ENCODE measurements at places on chromosomes 5 and 9.

DNA sequence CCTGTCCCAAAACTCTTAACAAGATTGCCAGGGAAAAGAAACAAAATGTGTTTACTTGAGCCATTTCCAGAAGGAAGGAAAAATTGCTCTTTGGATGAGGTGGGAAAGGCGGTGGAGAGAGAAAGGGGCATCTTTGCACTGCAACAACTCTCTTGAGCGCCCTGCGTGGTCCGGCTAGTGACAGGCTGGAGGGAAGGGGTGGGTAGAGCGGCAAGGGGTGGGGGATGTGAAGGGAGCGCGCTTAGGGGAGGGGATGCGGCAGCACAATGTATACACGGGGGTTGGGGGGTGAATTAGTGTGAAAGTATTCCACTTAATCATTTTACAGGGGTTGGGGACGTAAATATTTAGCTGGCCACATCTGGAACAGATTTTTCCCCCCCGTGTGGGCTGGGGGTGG is 1.3 kb downstream of the FGF10 start:
- DNase-seq, result no peak

DNA sequence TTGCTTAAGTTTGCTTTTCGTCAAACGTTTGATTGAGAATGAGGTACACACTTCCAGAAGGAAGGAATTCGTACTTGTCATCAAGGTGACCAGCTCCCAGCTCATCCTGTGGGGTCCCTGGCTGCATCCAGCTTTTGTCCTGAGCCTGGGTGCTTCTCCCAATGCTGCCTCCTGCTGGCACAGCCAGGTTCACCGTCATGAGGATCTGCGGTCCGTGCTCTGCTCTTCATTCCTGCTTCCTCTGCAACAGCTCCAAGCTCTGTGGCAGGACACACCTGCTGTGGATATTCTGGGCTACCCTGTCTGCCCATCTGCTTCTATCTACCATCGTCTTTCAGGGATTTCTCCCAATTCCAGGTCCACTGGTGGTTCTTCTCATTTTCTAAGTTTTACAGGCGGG is 13.3 kb upstream of the UBE2QL1 start:
- DNase-seq, result no peak

GRCh38 chr9:137720571-137721110 is 101.8 kb downstream of the EHMT1 start:
- DNase-seq, result no peak

GRCh38 chr5:51039424-51040329 is 343.6 kb upstream of the ISL1 start:
- DNase-seq, result no peak

DNA sequence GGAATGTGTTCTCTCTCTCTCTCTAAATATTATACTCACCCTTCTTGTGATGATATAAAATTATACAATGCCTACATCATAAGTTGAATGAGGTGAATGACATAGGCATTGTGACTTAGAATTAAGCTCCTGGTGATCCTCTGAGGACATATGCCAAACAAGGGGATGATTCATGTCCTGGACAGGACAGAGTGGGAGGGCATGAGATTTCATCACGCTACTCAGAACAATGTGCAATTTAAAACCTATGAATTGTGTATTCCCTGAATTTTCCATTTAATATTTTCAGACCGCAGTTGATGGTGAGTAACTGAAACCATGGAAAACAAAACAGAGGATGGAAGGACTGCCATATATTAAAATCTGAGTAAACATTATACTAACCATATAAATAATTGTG is 782.2 kb upstream of the NUDT12 start:
- DNase-seq, result no peak

DNA sequence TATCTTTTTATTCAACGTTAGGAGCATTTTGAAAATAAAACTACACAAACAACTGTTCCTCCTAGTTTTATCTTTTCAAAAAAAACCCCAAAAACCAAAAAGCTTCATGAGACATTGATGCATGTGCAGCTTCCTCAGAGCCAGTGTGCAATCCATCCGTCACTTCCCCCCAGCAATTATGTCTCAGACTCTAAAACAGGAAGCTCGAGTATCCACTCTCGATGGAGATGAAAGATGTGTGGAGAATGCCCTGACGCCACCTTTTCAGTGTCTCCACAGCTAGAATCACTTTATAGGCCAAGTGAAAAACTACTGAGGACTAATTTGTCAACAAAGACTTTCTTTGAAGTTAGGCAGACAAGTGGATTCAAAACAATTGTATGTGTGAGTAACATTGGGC is 408.9 kb upstream of the SMARCA2 start:
- DNase-seq, result no peak

DNA sequence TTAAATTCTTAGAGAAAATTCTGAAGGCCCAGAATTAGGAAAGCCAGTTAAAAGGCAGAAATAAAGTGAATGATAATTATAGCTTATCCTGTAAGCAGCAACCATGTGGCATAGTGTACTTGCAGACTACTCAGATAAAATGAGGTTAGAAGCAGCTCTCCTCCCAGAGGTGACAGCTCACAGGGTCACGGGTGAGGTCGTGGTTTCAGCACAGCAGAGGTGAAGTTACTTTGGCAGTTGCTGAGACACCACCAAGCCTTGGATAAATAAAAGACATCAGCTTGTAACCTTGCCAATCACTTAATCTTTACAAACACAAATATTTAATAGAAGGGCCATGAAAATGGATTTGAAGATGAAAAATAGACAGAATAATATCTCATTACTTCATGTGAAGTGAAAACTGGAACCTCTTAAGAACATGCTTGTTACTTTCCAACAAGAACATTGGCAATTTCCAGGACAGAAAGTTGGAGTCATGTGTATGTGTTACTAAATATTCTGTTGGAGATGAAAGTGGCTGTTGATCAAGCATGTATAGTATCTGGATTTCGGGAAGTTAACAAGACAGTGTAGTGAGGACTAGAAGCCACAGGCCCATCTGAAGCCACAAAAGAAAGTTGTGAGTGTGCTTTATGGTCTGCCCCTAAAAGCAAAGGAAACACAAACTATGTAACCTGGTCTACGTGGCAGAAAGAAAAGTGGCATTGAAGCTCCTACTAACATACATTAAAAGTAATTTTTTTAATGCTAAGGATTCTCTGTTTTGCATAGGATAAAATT is 134.4 kb downstream of the ERCC6L2 start:
- DNase-seq, result no peak

GRCh38 chr5:38719916-38720315 is 125.9 kb upstream of the OSMR start:
- DNase-seq, result no peak

GRCh38 chr5:127518319-127518621 is 830 bp downstream of the PRRC1 start:
- DNase-seq, result no peak

DNA sequence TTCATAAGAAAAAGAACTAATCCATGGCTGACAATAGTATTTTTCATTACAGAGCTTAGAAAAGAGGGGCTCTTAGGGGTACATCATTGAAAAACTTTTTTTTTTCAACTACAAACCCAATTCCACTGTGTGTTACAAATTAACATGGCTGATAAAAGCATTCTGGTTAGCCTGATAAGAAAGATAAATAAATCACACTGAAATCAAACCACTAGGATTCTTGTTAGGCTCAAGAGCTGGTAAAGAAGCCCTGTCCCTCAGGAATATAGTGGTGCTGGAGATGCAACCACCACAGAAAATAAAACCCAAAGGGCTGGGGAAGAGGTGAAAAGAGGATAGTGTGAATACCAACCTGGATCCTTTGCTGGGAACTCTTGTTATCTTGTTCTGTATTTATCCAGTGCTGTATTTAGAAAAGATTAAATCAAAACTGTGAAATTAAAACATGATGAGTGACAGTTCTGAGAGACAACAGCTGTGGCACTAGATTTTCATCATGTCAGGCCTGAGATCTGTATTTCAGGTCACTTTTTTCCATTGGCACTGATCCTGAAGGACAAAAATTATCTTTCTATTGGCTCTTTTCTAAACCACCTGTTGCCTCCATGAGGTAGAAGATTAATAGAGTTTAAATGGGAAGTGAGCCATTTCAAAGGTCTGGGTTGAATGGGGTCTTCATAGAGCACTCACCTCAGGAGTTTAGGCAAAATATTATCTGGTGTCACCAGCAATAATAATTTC is 118.6 kb downstream of the ARRDC3 start:
- DNase-seq, result no peak

- DNase-seq, result no peak
Measured at GRCh38 chr5:113552137-113552536, 38.6 kb downstream of the YTHDC2 start.

GRCh38 chr9:105286098-105286497 is 41.6 kb downstream of the SLC44A1 start:
- no peak for DNase-seq

DNA sequence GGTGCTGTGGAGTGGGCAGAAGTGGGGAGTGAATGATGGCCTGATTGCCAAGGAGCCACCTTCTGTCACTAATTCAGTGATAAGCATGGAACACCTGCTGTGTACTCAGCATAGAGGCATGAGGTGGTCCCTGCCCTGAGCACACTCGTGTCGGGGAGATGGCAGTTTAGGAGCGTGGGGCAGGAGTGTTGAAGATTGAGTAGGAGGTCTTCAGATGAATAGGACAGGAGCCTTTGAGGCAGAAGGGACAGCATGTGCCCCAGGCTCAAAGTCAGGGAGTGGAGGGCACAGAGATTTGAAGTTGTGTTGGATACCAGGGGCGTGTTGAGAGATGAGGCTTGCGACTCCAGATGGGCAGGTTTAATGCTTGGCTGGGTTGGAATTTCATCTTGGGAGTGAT is 55.0 kb downstream of the ZNF618 start:
- DNase-seq, result no peak

DNA sequence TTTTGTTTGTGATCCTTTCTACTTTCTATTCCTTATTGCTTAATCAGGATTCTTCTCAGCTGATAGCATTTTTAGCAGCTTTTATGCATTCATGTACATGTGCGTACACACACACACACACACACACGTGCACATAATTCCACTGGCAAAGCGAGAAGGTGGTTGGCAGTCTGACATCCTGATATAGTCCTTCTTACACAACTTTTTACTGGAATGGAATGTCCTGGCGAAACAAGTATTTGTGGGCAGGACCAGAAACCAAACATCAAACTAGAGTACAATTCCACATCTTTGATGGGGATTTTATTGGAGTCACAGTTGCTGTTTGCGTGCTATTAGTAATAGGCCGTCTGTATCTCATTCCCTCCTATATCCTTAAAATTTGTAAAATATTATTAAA is 356.5 kb downstream of the CCDC171 start:
- DNase-seq, result no peak

GRCh38 chr9:100602342-100602801 is 24.5 kb downstream of the CAVIN4 start:
- no peak for DNase-seq

DNA sequence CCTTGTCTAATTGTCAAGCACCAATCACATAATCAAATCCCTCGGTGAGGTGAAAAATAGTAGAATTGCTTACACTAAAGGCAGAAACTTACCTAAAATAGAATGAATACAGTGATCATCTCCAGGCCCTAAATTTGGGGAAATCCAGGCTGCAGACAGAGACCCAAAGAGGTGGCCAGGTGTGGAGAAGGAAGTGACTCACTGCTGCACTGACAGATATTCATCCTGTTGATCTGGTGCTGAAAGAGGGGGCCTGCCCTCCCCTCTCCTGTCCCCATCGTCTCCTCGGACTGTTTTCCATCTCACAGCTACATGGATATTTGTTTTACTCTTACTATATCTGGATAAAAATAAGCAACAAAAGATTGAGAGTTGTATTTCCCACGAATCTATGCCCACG is 15.9 kb downstream of the OR2Y1 start:
- no peak for DNase-seq

- no peak for DNase-seq
Measured at GRCh38 chr5:54876-55569, 36.9 kb upstream of the PLEKHG4B start.

- DNase-seq, result no peak
Measured at GRCh38 chr5:129199308-129199707, 104.8 kb downstream of the ISOC1 start.

DNA sequence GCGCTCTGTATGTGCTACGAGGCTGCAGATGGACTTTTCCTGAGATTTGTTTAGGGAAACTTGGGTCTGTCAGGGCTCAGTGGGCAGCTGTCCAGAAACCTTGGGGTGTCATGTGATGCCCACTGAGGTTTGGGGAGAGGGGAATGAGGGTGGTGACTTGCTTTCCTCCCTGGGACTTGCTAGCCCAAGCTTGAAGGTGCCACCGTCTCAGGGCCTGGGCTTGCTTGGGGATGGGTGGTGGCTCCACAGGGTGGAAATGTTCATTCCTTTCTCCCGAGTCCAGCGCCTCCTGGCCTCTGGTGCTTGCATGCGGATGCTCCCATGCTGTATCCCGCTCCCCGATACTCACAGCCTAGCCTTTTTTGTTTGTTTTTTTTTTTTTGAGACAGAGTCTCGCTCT is 33.3 kb downstream of the ZNF618 start:
- no peak for DNase-seq

DNA sequence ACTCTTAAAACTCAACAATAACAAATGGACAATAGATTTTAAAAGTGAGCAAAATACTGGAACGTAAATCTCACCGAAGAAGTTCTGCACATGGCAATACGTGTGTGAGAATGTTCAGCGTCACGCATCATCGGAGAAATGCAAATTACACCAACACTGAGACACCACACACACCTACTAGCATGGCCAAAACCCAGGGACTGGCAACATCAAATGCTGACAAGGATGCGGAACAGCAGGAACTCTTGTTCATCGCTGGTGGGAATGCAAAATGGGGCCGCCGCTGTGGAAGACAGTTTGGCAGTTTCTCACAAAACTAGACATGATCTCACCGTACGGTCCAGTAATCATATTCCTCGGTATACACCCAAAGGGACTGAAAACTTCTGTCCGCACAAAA is 21.6 kb upstream of the CLPTM1L start:
- DNase-seq, result no peak

GRCh38 chr9:134187891-134188385 is 23.6 kb upstream of the RNU6ATAC start:
- DNase-seq, result no peak
